ENCODE measurements at places on chromosomes 7 and 10.

DNA sequence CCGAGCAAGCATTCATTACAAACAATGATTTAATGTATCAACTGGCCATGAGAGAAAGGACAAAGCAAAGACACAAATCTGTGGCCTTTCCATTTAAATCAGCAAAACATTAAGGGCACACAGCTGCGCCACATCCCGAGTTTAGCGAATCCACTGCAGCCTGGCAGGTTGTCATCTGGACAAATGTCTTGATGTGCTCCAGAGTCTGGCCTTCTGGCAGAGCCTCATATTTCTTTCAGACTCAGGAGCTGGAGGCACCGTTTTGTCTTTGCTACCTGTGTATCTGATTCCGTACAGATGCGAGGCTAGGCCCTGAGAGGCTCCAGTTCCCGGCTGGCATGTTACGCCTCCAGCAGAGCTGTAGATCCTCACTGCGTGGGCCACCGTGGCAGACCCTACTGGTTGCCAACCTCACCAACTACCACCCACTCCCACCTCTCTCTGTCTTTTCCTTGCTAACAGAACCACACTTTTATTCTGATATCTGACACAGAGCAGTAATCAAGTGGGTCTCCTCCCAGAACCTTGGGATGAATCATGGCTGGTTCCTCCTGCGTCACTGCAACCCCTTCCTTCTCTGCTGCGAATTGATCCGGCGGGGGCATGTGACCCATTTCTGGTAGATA, 40.9 kb upstream of the EFCAB10 start:
- DNase-seq = no peak

DNA sequence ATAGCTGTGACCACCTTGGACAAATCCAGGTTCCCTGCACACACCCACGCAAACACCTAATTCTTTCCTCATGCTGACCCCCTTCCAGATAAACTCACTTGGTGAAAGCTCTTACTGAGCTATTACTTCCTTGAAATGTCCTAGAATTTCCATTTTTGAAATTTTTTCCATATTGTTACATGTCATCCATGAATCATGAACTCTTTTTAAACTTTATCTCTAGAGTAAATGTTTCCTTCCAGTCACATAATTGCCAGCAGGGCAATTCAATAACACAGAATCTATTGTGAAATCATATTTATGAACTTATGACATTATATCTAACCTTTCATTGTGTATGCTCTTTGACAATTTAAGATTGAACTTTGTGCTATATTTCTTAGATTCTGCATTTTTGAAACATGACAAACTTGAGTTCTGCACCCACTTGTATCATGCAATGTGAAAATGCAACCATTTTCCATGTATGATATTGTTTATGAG, 26.8 kb upstream of the FGL2 start:
- DNase-seq = no peak

- DNase-seq = no peak
Observed at GRCh38 chr10:75703191-75703854, 271.9 kb downstream of the LRMDA start.

DNA sequence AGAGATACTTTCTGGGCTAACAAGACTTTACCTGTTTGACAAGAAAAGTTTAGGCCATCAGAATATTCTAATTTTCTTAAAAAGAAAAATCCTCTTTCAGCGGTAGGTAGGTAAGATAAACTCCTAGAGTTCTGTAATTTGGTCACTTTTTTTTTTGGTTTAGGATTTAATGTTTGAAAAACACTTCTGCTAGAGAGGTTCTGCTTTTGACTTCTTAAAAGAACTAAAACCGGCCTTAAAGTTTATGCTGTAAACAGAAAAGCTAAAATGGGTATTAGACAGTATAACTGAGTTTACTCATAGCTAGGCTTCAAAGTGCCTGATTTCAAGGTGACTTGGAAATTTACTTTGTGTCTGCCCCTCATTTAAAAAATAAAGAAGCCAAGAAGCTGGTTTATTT, 21.7 kb upstream of the KMT2E start:
- DNase-seq = no peak

GRCh38 chr7:128453836-128454804, 1.6 kb upstream of the HILPDA start:
- no peak for DNase-seq

DNA sequence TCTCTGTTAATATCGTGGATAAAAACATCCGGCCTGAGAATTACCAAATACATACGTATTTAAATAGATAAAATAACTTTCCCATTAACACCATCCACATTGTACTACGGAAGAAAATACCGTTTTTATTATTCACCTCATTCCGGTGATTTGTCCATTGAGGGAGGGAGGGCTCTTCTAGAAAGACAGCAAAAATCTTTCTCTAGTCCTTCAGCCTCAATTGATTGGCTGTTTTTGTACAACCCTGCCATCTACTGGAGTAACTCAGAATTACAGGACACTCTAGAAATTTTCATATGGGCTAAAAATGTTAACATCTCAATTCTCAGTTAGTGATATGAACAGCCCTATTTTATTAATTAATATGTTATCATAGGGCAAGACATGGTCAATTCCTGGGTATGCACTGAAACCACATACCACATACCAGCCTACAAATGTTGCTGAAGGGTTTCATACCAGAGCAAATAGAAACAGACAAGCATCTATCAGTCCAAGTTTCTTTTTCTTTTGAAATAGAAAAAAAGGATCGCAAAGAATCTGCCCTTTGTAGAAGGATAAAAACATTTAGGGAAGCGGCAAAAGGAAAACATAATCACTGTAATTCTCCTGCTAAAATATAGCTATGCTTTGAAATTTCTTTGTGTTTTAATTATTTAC, 55.8 kb upstream of the CDCA7L start:
- DNase-seq = no peak

- DNase-seq = no peak
Observed at GRCh38 chr10:63703113-63703670, 182.0 kb downstream of the REEP3 start.

GRCh38 chr10:97566336-97566996, 6.1 kb upstream of the ANKRD2 start:
- no peak for DNase-seq

GRCh38 chr7:87797798-87798403, 78.3 kb downstream of the SLC25A40 start:
- no peak for DNase-seq

DNA sequence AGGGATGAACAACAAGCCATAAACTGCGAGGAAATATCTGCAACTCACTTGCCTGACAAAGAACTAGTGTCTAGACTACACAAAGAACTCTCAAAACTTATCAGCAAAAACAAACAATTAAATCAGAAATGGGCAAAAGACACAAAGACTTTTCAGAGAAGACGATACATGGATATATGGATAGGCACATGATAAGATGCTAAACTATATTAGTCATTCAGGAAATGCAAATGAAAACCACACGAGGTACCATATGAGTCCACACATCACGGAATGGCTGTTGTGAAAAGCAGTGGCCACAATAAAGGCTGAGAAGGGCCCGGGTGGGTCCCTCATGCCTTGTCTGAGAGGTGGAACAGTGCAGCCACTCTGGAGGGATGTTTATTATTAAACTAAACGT, 267.8 kb downstream of the WDR37 start:
- no peak for DNase-seq

DNA sequence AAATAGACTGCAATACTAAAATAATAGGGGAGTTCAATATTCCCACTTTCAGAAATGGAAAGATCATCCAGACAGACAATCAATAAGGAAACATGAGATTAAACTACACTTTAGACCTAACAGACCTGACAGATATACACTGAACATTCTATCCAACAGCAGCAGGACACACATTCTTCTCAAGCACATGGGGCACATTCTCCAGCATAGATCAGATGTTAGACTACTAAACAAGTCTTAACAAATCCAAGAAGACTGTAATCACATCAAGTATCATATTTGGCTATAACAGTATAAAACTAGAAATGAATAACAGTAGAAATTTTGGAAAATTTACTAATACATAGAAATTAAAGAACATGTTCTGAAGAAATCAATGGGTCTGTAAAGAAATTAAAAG, 458.9 kb upstream of the ANKRD30A start:
- no peak for DNase-seq

- DNase-seq = no peak
Observed at GRCh38 chr10:5766189-5766588, 47.0 kb downstream of the GDI2 start.

DNA sequence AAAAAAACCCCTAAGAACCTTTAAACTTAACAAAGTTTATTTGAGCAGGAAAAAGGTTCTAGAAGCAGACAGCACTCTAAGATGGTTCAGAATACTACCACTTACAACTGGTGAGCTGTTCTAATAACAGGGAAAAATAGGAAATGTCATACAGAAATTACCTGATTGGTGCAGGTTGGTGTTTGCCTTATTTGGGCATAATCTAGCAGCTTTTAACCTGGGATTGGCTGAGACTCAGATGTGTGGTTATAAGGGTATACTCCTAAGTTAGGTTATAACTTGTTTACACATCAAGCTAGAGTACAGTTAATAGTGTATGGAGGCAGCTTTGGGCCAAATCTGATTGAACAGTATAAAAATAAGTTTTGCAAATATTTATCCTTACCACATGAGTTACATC, 59.8 kb downstream of the MAPK8 start:
- no peak for DNase-seq

DNA sequence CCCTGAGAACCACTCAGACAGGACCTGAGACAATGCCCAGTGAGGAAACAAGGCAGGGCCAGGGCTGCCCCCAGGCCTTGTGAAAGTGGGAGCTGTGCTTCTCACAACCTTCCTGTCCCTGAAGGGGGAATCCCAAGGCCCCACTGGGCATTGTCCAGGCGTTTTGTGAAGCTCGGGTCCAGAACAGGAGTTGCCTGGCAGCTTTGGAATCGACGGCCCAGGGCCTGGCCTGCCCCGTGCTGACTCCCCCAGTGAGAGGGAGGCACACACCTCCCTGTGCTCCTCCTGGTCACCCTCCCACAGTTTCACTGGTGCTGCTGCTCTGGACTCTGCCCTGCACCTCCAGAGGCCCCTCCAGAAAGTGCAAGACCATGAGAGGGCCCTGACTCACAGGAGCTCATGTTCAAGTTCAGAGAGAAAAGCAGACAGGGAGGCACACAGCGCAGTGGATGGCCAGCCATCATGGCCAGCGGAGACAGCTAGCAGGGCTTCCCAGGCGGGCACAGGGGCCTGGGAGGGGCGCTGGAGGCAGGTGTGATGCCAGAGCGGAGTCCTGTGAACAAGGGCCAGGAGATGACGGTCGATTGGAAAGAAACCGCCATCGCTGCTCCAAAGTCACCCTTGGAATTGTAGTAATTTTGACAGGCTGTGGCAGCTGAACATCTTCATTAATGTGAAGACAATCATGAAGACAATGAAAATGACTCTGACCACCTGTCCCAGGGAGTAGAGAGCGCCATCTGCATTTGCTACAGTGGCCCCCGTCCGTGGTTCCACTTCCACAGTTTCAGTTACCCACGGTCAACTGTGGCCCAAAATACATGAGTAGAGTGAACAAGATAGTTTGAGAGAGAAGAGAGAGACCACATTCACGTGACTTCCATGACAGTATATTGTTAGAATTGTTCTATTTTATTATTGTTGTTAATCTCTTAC, 103.7 kb downstream of the MKI67 start:
- DNase-seq = no peak

GRCh38 chr10:51425431-51425830, 274.0 kb downstream of the CSTF2T start:
- no peak for DNase-seq

GRCh38 chr7:116499168-116500077, at the start of gene CAV2:
Gene CAV2 (plus strand): TSS chr7:116499738. CDS start chr7:116499782, 44 bp downstream.
- no peak for DNase-seq

DNA sequence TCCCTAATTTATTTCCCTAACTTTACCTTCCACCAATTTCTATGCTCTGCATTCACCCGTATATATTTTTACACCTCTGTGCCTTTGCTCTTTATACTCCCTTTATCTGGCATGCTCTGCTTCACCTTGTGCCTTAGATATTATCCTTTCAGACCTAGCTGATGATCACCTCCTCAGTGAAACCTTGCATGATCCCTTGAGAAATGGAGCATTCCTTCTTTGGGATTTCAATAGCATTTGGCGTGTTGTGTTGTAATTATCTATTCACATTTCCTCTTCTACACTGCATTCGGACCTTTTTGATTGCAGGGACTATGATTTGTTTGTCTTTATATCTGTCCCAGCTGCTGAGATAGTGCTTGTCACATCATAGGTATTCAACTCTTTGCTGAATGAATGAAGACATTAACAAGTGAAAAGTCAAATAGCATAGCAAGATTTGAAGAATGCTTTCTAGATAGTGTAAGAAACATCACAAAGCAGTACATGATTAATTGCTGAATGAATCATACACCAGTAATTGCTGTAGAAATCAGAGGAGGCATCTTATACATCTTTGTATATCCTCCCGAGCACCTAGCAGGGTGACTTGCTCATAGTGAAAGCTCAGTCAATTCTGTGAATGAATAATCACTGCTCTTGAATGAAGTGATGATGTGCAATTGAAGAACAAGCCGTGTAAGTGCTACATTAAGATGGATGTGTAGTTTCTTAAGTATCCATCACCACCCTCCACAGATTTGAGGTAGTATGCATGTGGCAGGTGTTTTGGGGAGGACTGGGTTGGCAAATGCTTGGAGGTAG, 2.0 kb upstream of the TM9SF3 start:
- no peak for DNase-seq

DNA sequence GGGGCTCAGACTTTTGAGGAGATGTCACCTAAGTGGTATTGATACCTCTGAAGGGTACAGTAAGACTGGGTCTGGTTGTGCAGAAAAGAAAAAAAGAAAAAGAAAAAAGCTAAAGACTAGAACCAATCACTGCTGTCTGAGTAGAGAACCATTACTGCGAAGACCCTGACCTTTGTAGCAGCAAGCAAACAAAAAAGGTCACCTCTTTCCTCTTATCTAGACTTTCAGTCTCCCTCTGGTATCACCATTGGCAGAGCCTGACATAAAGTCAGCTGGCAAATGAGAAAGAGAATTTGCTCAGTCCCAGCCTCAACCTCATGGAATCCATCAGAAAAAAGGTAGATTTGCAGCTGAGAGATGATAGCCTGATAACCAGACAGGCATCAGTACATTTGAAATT, 2.6 kb upstream of the DNTT start:
- DNase-seq = no peak

DNA sequence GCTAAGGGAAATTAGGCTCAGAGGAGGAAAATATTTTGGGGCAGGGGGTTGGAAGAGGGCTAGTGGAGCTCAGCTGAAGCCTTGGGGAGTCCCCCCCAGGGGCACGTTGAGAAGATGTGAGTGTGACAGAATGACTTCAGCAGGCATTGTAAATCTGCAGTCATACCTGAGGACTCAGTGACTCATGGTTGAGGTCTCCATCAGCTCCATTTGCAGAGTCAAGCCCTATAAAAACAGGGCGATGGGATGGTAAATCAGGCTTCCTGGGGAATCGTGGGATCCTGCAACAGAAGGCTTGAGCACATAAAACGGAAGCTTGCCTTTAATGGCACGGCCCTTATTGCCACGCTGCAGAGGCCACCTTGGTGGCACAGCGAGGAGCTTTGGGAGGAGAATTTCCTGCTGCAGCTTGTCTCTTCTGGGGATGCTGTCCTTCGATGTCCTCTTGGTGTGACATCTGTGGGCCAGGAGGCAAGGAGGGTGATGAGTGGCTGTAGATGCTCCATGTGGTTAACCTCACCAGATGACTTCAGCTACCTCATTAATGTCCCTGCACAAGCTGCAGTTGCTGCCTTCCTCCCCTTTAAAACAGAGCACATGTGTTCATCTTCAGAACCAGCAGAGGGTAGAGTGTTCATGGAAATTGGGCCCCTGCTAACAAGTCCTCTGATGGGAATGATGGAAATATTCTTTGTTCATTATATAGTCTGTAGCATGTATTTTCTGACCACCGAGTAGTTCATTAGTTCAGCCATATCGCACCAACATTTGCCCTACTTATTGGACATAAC, 285.9 kb downstream of the LRMDA start:
- no peak for DNase-seq

- DNase-seq = no peak
Observed at GRCh38 chr10:49600046-49600445, 10.1 kb upstream of the SLC18A3 start.

Data from stimulated activated CD4-positive, alpha-beta T cell treated with anti-CD3 and anti-CD28 coated beads, Interleukin-12 subunit alpha, Interleukin-12 subunit beta, amount 100 ng/mL, for 24 hours (primary cell).